Urinary bladder (tissue), 4 donors: ENCODE measurements at places on chromosomes 3 and 15. TPM values are rescaled to one million over a fixed set of nuclear protein-coding genes. Genes with fewer than 3 reads are reported as not detected.

KNSTRN gene
- total RNA-seq, result 25.4 TPM

NR1I2 gene
- total RNA-seq, result 0.11 TPM

CFAP100 gene
- not detected for total RNA-seq

DYNC1LI1 gene
- 55.6 TPM for total RNA-seq

MNS1 gene
- 7.1 TPM for total RNA-seq

ZCWPW2 gene
- 4.6 TPM for total RNA-seq

SLC22A14 gene
- 0.16 TPM for total RNA-seq

TERC gene
- 108 TPM for total RNA-seq

SNUPN gene
- 25.1 TPM for total RNA-seq

SCAANT1 gene
- not detected for total RNA-seq

CMTM7 gene
- total RNA-seq, result 8.7 TPM

DNA sequence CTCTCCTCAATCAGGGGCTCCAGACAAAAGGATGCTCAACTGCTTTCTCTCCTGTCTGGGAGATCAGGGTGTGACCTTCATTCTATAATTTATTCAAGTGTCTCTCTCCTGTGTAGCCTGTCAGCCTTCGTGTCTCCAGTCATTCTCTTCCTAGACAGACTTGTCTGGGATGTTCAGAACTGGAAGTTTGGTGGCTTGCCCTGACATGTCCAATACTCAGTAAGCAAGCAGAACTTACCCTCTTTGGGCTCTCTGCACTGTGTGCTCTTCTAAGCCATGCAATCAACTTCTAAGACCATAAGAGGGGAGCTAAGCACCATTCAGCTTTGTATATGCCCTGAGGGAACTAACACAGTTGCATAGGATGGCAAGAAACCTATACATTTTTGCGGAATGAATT lies 14.1 kb downstream of the ACKR2 start:
- DNase-seq, result no peak

DNA sequence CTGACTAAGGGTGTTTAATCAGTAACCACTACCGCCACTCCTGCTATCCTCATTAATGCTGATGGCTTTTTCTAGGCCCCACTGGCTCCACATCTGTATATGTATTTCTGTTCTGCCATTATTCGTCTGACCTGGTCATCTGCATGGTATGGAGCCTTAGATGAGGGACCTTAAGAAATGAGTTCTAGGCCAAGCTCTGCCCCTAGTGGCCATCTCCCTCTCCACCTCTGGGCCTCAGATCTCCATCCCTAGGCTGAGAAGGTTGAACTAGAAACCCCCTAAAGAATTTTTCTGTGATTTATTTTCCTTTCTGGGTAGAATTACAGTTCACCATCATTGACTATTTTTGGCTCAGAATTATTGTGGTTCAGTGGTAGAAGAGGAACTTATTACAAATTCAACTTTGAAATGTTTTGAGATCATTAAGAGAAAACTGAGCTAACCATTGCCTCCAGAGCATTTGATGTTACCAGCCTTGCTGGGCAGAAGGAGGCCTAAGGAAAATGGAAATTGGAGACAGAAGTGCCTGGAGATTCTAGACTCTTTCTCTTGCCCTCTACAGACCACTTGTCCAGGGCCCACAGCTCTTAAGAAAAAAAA lies 325.2 kb upstream of the NR2E3 start:
- no peak for DNase-seq

DNA sequence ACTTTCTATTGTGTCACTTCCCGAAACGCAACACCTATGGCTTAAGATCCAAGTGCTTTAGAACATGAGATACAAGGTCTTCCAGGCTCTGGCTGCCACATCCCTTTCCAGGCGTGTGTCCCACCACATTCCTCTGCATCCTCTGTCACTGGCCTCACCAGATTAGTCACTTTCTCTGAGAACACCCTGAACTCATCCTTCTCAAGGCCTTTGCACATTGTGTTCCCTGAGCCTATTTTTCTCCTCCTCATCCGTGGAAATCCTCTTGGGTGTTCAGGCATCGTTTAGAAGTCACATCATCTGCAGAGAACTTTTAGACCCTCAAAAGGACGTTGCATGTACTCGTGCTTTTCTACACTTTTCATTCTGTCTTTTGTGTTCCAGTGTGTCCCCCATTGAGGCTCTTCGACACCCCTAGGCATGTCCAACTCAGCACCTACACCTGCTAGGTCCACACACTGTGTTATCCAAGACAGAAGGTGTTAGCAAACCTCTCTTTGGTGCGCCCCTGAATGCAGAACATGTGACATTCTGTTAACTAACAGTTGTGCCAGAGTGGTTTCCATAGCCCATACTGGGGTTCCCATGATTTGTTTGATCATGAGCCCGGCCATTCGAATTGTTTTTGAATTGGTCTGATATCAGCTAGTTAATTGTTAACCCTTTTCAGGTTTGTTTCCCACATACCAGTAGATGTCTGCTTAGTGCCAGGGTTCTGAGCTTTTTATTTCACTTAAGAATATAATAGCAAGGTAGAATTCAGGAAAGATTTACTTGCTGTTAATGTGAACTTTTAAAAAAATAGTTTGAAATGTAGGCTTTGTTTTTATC lies 67.2 kb downstream of the LPP start:
- no peak for DNase-seq

GRCh38 chr15:80455668-80456442 lies 51.7 kb downstream of the ARNT2 start:
- DNase-seq, result peak; percentile 15

GRCh38 chr3:69425249-69425648 lies 39.4 kb upstream of the FRMD4B start:
- no peak for DNase-seq

GRCh38 chr3:194989241-194989640 lies 281.7 kb downstream of the XXYLT1 start:
- DNase-seq, result no peak

DNA sequence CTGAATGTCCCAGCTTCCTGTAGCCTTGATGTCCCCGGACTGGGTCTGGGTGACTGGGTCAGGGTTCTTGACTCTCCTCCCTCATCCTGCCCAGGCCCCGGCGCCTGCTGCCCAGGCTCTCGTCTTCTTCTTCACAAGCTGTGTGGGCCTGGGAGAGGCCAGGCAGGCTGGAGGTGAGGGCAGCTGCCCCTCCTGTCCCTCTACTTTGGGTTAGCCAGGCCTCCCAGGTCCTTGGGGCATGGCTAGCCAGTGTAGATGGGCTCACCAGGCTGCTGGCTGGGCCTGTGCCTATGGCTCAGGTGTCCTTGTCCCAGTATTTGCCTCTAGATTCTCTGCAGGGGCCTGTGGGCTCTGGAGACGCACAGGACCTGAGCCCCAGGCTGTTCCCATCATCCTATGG lies 31.8 kb downstream of the TKT start:
- no peak for DNase-seq

- no peak for DNase-seq
These were observed 288.9 kb downstream of the FAM43A start for GRCh38 chr3:194974468-194975135.

DNA sequence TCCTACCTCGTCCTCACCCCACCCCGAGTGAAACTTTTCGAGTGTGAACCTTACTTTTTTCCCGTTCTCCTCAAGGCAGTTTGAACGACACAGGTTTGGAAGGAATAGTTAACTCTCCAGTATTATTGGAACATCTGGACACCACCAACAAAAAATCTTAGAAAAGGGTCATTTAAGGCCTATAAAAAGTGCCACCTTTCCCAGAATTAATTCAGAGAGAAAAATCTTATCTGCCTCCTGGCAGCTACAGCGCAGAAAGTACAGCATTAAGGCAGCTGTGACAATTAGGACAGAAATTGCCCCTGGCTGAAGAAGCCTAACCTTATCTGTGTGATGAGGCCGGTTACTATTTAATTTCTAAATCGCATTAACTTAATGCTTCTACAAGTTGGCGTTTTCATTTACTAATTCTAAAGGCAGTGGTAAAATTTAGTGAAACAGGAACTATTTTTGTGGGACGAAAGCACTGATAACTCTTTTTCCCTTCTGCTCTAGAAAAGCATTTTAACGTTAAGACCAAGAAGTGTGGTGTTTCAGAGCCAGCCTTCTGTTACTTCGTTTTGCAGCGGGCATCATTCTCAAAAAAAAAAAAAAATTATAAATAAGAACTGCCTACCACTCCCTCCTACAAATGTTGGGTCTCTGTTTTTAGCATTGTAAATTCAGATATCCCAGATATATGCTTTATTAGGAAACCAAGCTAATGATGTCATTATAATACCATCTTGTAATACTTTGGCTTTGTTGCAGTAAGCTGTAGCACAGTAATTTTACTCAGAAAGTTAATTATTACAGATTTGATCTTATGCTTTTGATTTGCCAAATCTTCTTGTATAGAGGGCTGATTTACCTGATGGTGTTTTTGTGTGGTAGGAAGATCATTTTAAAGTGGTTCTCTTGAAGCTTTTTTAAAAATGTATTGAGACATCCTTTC lies 1.4 kb downstream of the ATP11B start:
- no peak for DNase-seq

- DNase-seq, result no peak
These were observed 36.7 kb upstream of the ADPGK start for GRCh38 chr15:72820278-72820677.

- DNase-seq, result no peak
These were observed 41.6 kb downstream of the DAG1 start for GRCh38 chr3:49511639-49512038.

GRCh38 chr3:49339581-49339940 lies 292 bp downstream of the USP4 start:
- no peak for DNase-seq

- no peak for DNase-seq
These were observed 250.7 kb downstream of the LPP start for GRCh38 chr3:188404701-188405100.

DNA sequence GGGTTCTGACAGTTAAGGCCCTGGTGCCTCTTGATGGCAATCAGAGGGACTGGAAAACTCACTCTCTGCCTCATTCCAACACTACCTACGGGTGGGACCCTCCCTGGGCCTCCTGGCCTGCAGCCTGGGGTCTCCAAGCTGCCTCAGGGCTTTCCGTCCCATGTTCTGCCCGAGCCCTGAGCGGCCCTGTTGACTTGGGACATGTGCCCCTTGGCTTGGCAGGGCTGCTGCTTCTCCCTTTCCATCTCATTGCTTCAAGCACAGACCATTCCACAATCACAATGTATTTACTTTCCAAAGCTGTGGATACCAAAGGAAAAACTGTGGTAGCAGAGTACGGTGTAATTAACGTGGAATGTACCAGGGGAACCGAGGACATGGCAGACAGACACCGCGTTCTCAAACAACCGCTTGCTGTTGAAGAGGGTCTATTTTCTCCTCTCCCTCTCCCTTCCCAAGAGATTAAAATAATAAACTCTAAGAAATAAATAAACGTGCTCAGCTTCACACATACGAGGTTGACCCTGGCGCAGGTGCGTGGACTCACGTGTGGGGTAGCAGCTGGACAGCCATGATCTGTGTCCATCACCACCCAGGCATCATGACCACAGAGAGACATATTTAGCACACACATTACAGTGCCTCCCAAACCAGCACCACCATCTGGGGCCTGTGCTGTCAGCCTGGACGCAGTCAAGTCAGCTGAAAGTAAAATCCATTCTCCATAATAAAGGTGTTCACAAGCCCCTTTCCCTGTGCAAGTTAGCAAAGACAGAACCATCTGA lies 172.0 kb downstream of the XXYLT1 start:
- DNase-seq, result no peak

DNA sequence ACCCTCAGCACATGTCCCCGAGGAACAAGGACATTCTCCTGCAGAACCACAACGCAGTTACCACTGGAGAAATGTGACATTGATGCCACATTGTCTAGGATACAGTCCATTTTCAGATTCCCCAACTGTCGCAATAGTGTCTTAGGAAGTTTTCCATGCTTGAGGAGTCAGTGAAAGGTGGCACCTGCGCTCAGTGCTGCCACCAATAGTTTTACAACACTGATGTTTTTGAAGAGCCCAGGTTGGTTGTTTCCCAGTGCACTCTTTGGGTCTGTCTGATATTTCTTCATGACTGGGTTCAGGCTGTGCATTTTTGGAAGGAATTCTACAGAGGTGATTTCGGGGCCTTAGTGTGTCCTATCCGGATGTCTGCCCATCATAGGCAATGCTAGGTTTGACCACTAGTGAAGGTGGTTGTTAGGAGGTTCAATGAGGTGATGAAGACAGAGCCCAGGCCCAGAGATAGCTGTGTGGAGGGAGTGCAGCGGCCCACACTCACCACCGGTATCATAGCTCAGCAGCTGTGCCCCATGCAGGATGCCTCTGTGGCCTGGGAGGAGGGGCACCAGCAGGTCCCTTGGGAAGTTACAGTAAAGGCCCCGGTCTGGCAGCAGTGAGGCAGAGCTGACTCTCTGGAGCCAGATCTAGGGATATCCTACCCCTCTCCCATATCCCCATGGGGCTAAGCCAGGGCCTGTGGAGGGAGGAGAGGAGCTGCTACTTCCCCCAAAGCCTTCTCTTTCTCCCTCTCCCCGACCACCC lies 96.6 kb downstream of the DNAJB8 start:
- DNase-seq, result no peak

DNA sequence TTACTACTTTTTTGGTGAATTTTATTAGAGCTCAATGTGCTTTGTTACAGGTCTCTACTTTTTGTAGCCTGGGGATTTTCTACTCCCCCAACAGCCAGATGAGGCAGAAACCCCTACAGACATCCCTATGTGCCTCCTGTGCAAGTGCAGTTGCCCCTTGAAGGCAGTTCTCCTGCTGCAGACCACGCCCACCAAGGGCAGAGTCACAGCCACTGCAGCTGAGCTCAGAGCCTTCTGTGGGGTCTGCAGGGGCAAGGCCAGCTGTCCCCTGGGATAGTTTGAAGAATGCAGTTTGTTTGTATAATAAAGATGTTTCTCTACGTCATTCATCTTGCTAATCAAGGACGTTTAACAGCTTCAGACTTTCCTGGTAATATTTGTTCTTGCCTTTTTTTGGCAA lies 76.8 kb downstream of the NPAP1 start:
- DNase-seq, result no peak

GRCh38 chr3:182412066-182412465 lies 381.2 kb upstream of the ATP11B start:
- no peak for DNase-seq

GRCh38 chr15:70714565-70714964 lies 48.8 kb downstream of the UACA start:
- no peak for DNase-seq

GRCh38 chr3:28907616-28908015 lies 373.3 kb upstream of the RBMS3 start:
- no peak for DNase-seq

GRCh38 chr3:71753701-71754609 lies at the start of gene GPR27:
Gene GPR27 (plus strand): TSS chr3:71753855. CDS start chr3:71754050, 195 bp downstream.
- DNase-seq, result no peak

- no peak for DNase-seq
These were observed 76.9 kb upstream of the RGMA start for GRCh38 chr15:93165734-93166470.

DNA sequence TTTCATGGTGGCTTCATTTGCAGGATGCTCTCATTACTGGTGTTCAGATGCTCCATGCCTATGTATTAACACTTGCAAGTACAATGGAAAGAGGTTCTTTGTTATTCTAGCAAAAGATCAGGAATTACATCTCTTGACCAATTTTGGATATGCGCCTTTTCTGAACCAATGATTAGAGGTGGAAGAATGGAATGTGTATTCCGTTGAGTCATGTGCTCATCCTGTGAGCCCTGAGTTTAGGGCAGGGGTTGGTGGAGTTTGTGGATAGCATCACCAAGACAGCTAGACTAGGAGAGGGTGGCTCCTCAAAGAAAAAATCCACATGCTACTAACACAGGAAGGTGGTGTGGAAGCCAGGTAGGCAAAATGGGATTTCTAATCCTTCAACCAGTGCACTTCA lies 80.7 kb upstream of the SLC25A26 start:
- no peak for DNase-seq
